Immature natural killer cell (primary cell): ENCODE measurements at places on chromosomes 13 and 19.

DNA sequence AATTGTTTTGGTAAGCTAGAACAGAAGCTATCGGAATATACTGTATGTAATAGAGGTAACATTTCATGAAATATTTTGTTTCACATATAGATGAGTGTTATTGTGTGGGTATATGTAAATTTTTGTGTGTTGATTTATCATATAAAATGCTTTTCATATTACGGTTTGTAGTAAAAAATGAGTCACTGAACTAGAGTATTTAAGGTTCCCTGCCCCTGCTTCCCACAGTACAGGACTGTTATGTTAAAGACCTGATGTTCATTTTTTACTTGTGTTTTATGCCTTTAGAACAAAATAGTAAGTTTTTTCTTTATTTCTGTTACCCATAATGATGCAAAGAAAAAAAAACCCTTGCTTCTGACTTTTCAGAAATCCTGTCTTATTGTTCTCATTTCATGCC, 243.4 kb downstream of the ENOX1 start:
- H3K27me3 ChIP-seq: no peaks in the 10 kb centered on the region
- DNase-seq: no peak
- H3K27ac ChIP-seq: no peak overlapping the region
- H3K36me3 ChIP-seq: no peaks in the 10 kb centered on the region
- no peak overlapping the region for H3K4me3 ChIP-seq

DNA sequence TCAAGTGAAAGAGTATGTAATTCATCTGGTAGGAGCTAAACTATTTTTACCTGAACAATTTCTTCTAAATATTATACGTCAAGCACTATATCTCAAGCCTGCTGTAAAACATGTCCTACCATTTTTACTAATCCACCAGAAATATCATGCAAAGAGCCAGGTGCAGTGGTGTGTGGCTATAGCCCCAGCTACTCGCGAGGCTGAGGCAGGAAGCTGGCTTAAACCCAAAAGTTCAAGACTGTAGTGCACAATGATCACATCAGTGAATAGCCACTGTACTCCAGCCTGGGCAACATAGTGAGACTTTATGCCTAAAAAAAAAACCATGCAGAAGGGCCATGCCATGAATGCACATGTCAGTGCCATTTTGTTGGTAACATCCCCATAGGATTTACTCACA, 20.7 kb upstream of the CLN5 start:
- no peak overlapping the region for H3K27ac ChIP-seq
- DNase-seq: no peak
- H3K4me3 ChIP-seq: no peak overlapping the region

GRCh38 chr13:94050686-94051085, 428.8 kb downstream of the DCT start:
- H3K27me3 ChIP-seq: peaks cover 10% of the 10 kb centered on the region
- H3K4me3 ChIP-seq: no peak overlapping the region
- no peak overlapping the region for H3K27ac ChIP-seq
- no peaks in the 10 kb centered on the region for H3K4me1 ChIP-seq

DNA sequence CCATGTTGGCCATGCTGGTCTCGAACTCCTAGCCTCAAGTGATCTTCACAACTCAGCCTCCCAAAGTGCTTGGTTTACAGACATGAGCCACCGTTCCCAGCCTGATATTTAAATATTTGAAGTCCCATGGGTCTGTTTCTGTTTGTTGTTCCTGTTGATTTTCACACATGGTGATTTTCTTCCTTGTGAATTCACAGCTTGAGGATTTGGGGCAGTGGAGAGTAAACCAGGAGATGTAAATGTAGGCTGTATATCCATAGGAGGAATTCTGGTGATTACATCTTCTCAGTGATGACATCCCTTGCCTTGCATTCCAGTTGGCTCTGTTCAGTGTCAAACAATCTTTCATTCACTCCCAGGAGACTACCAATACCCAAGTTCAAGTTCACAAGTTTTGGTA, 471.9 kb downstream of the KCTD12 start:
- peaks cover 2% of the 10 kb centered on the region for H3K27me3 ChIP-seq
- no peak overlapping the region for H3K27ac ChIP-seq
- DNase-seq: no peak
- no peaks in the 10 kb centered on the region for H3K36me3 ChIP-seq
- no peak overlapping the region for H3K4me3 ChIP-seq

DNA sequence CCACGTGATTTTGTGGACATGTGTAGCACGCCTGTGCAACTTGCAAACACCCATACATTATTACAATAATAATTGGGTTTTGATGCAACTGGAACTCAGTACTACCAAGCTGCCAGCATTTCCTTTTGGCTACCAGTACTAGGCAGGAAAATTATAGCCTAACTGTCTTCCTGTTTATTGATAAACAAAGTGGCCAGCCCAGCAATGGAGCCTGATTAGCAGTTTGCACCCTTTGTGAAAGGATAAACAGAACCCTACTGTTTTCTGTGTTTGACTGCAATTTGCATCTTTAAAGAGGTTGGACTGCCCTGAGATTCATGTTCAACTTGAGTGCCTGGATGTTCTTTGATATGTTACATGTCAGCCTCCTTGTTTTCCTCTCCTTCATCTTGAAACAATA, 173.9 kb downstream of the ZIC5 start:
- no peak for DNase-seq
- H3K36me3 ChIP-seq: no peaks in the 10 kb centered on the region
- H3K4me3 ChIP-seq: no peak overlapping the region
- no peaks in the 10 kb centered on the region for H3K4me1 ChIP-seq
- H3K27ac ChIP-seq: no peak overlapping the region
- H3K27me3 ChIP-seq: no peaks in the 10 kb centered on the region

DNA sequence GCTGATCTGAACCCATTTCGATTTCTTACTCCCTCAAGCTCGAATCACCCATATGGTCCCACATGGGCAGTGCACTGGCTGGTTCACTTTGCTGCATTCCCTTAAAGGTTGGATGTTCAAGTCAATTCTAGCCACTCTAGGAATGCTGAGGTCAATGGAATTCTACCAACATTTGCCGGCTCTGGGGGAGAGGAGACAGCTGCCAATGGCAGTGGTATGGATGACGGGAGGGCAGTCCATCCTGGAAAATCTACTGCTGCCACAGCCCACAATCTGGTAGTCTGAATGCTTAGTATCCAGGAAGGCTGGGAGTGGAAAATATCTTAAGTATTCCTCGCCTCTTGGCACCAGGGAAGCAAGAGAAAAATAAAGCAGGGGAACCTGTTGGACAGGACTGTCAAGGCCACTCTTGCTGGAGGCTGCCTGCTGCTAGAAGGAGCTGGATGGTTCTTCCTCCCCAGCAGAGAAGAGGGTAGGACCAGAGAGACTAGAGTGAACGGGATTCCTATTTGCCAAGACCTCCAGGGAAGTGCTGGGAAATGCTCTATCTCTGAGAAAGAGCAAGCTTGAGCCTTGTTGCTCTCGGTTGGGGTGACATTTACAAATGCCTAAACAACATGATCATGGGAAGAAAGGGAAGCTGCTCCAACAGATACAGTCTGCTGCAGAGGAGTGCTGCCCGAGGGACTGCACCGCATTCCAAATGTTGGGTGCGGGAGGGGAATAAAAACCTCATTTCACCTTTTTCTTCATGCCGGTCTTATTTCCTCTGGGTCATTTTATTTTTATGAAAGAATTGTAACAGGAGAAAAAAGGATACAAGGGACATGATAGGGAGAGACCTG, 20.7 kb upstream of the HMGB1 start:
- H3K27ac ChIP-seq: no peak overlapping the region
- H3K36me3 ChIP-seq: no peaks in the 10 kb centered on the region
- peaks cover 4% of the 10 kb centered on the region for H3K27me3 ChIP-seq

GRCh38 chr13:51625555-51626345, 41.5 kb downstream of the WDFY2 start:
- no peaks in the 10 kb centered on the region for H3K27me3 ChIP-seq
- no peak for DNase-seq
- peak overlapping the region; percentile 40 for H3K27ac ChIP-seq
- H3K36me3 ChIP-seq: no peaks in the 10 kb centered on the region
- H3K4me1 ChIP-seq: peaks cover 64% of the 10 kb centered on the region
- H3K4me3 ChIP-seq: no peak overlapping the region

GRCh38 chr19:10836479-10837330, 693 bp upstream of the TMED1 start:
- no peak for DNase-seq
- peaks cover 19% of the 10 kb centered on the region for H3K4me1 ChIP-seq
- H3K4me3 ChIP-seq: peak overlapping the region; percentile 99
- H3K27me3 ChIP-seq: peaks cover 28% of the 10 kb centered on the region
- H3K36me3 ChIP-seq: peaks cover 4% of the 10 kb centered on the region

DNA sequence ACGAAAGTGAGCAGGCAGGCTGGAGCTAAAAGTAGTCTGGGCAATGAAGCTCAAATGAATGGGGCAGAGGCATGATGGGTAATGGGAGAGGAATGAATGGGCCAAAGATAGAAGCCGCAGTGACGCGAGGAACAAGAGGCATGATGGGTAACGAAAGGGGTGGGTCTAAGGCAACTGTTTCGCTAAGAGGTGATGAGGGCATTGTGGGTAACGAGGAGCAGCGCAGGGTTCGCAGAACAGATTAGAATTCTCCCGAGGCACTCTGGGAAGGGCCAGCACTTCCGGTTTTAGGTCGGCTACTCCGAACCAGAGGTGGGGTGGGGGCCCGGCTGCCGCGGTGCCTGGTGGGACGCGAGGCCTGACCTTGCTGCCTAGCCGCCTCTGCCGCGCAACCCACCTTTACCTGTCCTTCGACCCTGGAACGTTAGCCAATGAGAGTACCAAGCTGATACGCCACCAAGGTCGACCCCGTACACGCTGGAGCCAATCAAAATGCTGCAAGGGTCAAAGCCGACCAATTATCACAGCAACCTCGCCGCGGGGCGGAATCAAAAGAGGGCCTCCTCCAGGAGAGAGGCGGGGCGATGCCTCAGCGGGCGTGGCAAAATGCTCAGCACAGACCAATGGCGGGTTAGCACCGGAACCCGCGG, 563 bp upstream of the TOMM40 start:
- H3K36me3 ChIP-seq: peaks cover 4% of the 10 kb centered on the region
- peak overlapping the region; percentile 89 for H3K4me3 ChIP-seq
- peak; percentile 100 for DNase-seq
- peaks cover 33% of the 10 kb centered on the region for H3K4me1 ChIP-seq

DNA sequence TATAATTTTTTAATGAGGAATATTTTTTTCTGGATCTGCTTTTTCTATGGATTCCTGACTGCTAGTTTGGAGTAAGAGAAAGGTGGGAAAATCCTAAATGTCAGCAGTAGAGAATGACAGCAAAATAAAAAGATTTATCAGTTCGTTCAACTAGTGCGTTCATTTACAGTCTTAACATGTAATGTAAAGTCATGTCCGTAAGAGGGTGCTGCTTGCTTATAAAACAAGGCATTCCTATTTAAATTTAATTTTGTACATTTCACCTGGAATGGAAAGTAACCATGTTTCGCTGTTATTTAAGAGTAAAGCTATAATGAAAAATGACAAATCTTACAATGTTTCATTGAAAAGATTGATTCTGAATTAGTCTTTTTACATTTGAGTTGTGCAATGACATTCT, 76.6 kb downstream of the ZMYM2 start:
- no peak for DNase-seq
- H3K27ac ChIP-seq: no peak overlapping the region
- peaks cover 11% of the 10 kb centered on the region for H3K4me1 ChIP-seq
- no peaks in the 10 kb centered on the region for H3K27me3 ChIP-seq
- H3K4me3 ChIP-seq: no peak overlapping the region
- peaks cover 31% of the 10 kb centered on the region for H3K36me3 ChIP-seq

GRCh38 chr13:28106976-28107375, 6.6 kb upstream of the FLT3 start:
- no peaks in the 10 kb centered on the region for H3K36me3 ChIP-seq
- no peaks in the 10 kb centered on the region for H3K4me1 ChIP-seq
- no peak for DNase-seq
- no peak overlapping the region for H3K4me3 ChIP-seq
- H3K27me3 ChIP-seq: peaks cover 2% of the 10 kb centered on the region

GRCh38 chr13:48508011-48508410, 24.9 kb downstream of the RCBTB2 start:
- H3K36me3 ChIP-seq: peaks cover 42% of the 10 kb centered on the region
- peaks cover 7% of the 10 kb centered on the region for H3K27me3 ChIP-seq
- no peak overlapping the region for H3K4me3 ChIP-seq
- DNase-seq: no peak
- H3K4me1 ChIP-seq: peaks cover 59% of the 10 kb centered on the region

DNA sequence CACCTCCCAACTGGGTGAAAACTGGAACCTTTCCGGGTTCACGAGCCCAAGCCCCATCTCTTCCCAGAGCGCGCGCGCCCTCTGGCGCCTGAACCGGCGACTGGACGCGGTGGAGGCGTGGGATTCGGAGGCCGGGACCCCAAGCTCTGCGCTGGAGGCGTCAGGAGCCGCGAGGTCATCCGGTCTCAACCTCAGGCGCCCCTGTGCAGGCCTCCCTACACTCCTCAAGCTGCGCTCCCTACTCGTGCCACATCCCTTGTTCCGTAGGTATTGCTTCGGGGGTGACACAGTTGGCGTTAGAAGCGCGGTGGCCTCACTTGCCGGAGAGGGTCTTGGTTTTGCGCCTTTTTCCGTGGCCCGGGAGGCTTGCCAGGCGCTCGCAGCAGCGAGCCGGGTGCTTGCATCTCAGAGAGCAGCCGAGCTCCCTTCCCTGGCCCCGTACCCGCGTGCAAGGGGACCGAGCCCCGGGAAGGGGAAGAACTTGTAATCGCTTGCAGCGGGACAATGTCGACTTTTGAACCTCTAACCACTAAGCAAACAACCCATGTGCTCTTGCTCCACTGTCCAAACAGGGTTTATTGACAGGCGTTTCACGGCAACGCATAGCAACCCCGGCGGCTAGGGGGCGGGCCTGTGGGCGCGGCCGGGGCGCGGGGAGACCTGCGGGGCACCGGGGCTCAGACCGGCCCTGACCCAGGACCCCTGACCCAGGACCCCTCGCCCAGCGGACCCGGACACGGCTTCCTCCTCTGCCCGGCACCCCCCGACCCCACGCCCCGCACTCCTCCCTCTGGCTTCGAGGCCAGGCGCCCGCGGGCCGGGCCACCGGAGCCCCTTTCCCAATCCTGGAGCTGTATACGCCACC, 8.5 kb downstream of the CDX2 start:
- no peaks in the 10 kb centered on the region for H3K36me3 ChIP-seq
- H3K27ac ChIP-seq: no peak overlapping the region
- no peak for DNase-seq
- peaks cover 3% of the 10 kb centered on the region for H3K4me1 ChIP-seq
- no peak overlapping the region for H3K4me3 ChIP-seq
